NCI-H1436 (cell line): ENCODE measurements at places on chromosomes 11 and 22.

- no peak for DNase-seq
These were observed 246.6 kb upstream of the PLET1 start for GRCh38 chr11:112507281-112507680.

GRCh38 chr22:41366323-41367029 is 15.3 kb upstream of the TEF start:
- DNase-seq, result no peak

DNA sequence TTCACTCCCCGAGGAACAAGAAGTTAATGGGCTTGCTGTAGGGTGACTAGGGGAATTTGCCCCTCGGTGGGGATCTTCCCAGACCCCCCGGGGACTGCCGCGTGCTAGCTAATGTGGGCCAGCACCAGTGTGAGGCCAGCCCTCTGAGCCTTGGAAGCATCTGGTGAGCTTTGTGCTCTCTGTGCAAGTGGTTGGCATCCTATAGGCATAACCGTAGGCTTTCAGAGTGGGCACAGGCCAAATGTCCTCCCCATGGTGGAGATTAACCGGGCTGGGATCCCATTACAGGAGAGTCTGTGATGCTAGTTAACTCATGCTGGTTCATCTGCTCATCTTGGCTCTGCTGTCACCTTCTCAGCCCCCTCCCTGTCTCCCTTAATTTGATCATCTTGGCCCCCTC is 125.7 kb downstream of the TRIM29 start:
- DNase-seq, result no peak

DNA sequence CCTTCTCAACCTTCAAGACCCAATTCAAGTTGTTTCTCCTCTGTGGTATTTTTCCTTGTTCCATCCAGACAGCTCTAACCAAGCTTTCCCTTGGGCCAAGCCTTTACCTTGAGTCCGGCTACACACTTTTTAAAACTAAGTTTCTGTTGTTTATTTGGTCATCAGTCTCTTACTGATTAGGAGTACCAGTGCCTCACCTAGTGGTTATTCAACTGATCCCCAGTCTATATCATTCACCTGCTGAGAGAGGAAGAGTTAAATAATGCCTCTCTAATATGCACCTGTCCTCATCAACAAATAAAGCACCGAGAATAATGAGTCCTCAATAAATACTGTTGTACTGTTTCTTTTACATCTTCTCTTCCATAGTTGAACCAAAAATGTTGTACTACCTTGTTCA is 160.8 kb downstream of the MSANTD4 start:
- DNase-seq, result no peak

- DNase-seq, result no peak
These were observed 153.2 kb upstream of the NARS2 start for GRCh38 chr11:78727816-78728215.

- DNase-seq, result peak; percentile 75
These were observed 5.7 kb upstream of the INTS4 start for GRCh38 chr11:78000193-78000592.

GRCh38 chr11:126317432-126317755 is 13.5 kb downstream of the DCPS start:
- no peak for DNase-seq

GRCh38 chr11:130454491-130455252 is 6.2 kb downstream of the ADAMTS15 start:
- DNase-seq, result no peak

- no peak for DNase-seq
These were observed 136.2 kb downstream of the CD44 start for GRCh38 chr11:35274909-35275785.

DNA sequence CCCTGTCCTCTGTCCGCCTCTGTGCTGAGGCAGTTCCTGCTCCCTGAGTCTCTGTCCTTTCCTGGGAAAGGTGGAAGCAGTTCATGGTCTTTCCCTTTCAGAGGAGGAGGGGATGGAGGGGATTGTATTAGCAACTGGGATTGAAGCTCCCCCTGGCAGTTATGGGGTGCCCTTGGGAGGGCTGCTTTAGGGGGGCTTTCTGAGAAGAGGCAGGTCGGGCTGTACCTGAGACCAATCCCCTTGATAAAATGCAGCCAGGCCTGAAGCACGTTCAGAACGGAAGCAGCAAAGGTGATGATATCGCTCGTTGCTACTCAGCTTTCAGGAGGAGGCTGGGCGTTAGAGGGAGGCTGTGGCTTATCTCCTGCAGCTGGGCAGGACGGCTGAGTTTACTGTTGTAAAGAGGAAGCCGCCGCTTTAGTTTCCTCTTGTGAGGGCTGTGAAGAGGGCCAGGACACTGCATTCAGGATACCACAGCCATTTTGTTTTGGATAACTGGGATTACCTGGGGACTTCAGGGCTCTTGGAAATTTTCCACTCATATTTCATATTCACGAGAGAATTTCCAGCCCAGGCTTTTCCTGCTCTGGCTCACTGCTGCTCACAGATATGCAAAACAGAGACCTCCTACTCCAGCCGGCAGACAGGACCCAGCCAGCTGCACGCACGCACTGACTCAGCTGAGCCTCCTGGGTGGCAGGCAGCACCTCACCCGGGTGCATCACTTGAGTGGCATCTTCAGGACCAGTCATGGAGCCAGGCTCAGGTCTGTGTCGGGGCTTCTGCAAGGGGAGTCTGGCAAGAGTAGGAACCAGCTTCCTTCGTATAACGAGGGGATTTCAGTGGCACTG is 798 bp downstream of the AMPD3 start:
- peak; percentile 4 for DNase-seq

DNA sequence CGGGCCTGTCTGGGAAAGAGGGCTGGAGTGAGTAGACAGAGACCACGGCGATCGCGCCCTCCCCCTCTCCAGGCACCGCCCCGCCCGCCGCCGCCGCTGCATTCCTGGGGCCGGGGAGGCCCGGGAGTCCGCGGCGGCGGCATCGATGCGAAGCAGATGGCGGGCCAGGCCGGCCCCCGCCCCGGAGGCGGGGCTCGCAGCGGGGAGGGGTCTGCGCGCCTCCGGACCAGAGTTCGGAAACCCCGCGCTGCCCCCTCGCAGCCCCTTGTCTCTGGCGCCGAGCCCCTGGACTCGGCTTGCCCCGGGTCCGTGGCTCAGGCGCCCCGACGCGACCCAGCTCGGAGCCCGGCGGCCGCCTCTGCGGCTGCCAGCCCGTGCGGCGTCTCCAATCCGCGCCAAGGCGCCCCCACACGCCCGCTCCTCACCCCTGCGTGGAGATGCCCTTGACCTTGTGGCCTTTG is 1.3 kb downstream of the SCARF2 start:
- no peak for DNase-seq

DNA sequence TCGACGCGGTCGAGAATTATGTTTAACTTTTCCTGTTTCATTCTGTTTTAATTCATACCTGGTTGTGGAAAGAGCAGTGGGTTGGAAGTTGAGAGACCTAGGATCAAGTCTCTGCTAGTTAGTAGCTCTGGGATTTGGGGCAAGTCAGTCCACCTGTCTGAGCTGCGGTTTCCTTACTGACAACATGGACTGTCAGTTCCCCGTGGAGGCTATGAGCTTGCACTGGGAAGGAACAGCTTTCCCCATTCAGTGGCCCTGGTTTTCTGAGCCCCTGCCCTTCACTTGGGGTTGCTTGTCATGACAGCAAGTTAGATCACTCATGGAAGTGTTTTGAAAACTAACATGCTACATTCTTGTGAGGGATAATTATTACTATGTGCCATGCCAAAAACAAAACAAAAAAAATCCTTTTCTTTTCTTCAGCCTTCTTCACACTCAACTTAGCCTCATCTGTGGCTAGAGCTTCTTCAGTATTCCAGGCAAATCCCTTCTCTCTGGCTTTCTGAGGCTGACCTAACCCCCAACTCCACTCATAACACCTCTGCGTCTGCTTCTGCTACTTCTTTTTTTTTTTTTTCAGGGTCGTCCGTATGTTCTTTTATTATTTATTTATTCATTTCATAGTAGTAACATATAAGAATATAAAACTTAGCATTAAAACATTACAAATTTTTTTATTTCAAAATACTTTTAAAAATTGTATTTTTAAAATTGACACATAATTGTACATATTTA is 43.0 kb upstream of the ZBED5 start:
- no peak for DNase-seq

DNA sequence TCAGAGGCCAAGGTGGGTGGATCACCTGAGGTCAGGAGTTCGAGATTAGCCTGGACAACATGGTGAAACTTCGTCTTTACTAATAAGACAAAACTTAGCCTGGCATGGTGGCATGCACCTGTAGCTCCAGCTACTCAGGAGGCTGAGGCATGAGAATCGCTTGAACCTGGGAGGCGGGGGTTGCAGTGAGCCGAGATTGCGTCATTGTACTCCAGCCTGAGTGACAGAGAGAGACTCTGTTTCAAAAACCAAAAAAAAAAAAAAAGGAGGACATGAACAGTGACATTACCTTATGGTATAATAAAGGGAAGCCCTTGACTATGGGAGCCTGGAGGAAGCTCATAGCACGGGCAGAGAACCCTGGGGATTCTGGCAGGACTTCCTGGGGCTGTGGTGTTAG is 16.5 kb upstream of the PLEKHB1 start:
- no peak for DNase-seq

- no peak for DNase-seq
These were observed 95.4 kb downstream of the TBC1D22A start for GRCh38 chr22:46857885-46858143.

GRCh38 chr11:45852712-45853101 is 5.4 kb downstream of the CRY2 start:
- DNase-seq, result no peak

DNA sequence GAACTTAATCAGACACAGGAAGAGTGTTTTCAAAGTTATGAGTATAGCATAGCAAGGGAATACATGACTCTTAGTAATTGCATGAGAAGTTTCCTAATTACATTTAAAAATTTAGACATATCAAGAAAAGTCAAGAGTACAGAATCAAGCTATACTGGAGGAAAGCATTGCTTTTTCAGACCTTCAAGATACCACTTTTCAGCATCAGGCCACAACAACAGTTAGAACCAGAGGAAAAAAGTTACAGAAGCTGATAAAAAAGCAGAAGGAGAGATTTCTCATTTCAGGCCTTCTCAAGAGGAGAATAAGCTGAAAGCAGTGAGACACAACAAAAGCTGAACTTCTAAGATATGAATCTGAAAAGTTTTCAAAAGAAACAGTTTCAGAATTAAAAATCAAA is 28.1 kb upstream of the QSER1 start:
- DNase-seq, result no peak

DNA sequence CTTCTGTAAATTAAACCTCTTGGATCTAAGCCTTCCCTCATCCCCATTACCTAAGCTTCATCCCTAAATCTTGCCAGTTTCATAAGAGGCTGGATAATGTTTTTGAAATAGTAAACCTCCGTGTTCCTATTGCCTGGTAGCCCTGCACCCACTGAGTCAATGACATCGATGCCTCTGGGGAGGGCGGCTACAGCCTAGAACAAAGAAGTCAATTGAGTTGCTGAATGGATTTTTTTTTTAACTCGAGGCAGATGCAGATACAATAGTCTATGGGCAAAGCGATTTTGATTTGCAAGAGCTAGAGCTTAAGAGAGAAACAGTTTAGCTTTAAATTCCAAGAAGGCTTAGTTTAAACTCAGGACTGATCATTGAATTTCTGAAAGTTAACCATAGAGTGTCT is 121.3 kb downstream of the NECTIN1 start:
- DNase-seq, result peak; percentile 62

GRCh38 chr11:93959663-93960062 is 61.5 kb upstream of the HEPHL1 start:
- DNase-seq, result no peak

DNA sequence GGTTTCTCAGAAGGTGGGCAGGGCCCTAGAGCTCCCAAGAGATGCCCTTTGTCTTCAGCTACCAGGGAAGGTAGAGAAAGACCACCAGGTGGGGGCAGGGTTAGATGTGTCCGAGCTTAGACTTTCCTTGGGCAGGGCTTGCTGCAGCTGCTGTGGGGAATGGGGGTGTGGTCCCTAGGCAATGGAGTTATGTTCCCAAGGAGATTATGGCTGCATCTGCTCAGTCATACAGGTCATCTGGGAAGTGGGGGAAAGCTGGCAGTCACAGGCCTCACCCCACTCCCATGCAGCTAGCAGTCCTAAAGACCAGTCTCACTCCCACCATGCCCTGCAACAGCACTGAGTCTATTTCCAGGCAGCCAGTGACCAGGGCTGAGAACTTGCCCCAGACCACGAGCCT is 29.5 kb downstream of the MMP27 start:
- DNase-seq, result no peak

- no peak for DNase-seq
These were observed 47.5 kb downstream of the IGLL5 start for GRCh38 chr22:22935056-22935545.

DNA sequence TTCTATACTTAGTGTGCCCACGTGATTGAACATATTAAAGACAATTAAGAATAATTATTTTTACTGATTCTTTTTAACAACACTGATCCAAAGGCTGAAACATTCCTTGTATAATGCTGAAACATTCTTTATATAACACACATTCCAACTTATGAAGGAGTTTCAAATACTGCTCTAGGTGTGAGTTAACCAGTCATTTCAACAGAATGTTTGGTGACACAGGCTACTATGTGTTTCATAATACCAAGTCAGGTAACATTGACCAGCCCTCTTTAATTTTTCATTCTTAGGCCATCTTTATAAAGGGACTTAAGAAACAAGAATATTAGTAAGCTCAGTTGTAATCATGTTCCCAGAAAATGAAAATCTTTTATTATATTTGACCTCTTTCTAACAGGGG is 136.6 kb downstream of the ELP4 start:
- no peak for DNase-seq

GRCh38 chr22:29197096-29197495 is 8.6 kb upstream of the EMID1 start:
- no peak for DNase-seq

DNA sequence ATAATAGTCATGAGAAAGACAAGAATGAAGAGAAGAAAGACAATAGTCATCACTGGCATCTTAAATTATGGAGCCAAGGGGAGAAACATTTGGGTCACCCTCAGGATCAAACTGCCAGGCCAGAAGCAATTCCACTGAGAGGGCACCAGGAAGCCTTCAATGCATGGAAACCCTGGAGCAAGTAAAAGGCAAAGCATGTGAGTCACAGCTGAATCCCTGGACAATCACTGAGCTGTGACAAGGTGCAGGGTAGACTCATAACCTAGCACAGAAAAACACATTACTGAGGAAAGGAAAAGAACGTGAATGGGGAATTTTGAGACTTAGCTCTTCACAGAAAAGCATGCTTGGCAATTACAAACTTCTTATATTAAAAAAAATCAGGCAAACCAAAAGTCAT is 1.6 kb downstream of the KCNJ1 start:
- no peak for DNase-seq

- no peak for DNase-seq
These were observed 30.5 kb upstream of the PHOX2A start for GRCh38 chr11:72274435-72274834.

- DNase-seq, result no peak
These were observed 13.9 kb downstream of the CCND1 start for GRCh38 chr11:69654660-69655478.

- DNase-seq, result peak; percentile 61
These were observed 68.7 kb upstream of the ASPHD2 start for GRCh38 chr22:26360169-26360885.

- peak; percentile 76 for DNase-seq
These were observed 30.6 kb upstream of the PANX2 start for GRCh38 chr22:50139843-50140415.

- DNase-seq, result no peak
These were observed 288.5 kb downstream of the MN1 start for GRCh38 chr22:27513021-27513420.
